Kidney glomerular epithelial cell (primary cell): ENCODE measurements at places on chromosomes 1 and 21.

DNA sequence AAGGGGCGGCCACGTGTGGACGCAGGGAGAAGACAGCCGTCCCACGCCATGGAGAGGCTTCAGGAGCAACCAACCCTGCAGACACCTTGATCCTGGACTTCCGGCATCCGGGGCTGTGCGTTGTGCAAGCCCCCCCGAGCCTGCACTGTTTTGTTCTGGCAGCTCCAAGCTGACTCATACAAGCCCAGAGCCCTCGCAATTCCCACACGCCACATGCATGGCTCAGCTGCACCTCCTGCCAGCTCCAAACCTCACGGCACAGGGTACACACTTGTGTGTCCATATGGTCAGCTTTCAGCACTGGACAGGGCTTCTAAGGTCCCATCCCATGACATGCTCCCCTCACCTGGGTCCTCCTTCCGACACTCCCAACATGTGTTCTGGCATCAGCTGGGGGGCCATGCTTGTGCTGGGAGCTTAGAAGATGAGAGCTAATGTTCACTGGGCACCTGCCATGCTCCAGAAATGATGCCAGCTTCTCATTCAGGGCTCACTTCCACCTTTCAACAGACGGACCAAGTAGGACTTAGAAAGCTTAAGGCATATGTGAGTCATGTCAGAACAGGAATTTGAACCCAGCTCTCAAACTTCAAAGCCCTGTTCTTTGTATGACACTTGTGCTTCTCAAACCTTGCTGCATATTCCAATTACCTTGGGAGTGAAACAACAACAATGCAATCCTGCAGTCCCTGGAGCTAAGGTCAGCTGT lies 137.3 kb downstream of the PGBD5 start:
- DNase-seq = no peak

GRCh38 chr1:101769520-101769919 lies 227.2 kb downstream of the OLFM3 start:
- peak; percentile 23 for DNase-seq

DNA sequence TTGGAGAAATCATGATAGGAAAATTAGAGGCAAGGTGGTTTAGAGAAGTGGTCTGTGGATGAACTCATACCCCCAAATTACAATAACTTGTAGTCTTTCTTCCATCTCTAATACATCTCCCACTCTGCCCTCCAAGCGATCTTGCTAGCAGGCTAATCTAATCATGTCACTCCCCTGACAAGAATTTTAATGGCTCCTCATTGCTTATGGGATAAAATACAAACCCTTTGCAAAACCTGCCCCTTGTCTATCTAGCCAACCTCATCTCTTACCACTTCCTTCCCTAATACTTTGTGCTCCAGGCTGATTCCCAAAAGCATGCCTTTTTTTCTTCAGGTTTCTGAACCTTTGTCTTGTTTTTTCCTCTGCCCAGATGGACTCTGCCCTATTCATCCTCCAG lies 71.3 kb upstream of the LRRN2 start:
- DNase-seq = no peak

DNA sequence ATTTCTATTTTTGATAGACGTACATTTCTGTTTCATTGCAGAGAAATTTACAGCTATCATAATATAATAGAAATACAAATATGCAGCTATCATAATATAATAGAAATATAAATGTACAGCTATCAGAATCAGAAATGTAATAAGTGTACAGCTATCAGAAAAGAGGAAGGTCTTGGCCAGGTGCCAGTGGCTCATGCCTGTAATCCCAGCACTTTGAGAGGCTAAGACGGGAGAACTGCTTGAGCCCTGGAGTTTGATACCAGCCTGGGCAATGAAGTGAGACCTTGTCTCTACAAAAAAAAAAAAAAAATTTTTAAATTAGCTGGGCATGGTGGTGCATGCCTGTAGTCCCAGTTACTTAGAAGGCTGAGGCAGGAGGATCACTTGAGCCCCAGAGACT lies 37.9 kb downstream of the PIGM start:
- DNase-seq = no peak

DNA sequence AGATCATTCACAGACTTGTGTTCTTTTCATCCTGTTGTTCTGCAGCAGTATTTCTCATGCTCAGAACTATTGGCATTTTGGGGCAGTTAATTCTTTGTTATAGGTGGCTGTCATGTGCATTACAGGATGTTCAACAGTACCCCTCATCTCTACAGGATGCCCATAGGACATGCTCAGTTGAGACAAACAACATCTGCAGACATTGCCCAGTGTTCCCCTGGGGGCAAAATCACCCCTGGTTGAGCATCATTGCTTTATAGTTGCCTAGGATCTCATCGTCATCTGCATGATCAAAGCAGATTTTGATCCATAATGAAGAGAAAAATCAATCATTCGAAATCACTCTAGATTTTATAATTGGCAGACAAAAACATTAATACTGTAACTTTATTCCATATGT lies 222.5 kb upstream of the CACYBP start:
- no peak for DNase-seq

DNA sequence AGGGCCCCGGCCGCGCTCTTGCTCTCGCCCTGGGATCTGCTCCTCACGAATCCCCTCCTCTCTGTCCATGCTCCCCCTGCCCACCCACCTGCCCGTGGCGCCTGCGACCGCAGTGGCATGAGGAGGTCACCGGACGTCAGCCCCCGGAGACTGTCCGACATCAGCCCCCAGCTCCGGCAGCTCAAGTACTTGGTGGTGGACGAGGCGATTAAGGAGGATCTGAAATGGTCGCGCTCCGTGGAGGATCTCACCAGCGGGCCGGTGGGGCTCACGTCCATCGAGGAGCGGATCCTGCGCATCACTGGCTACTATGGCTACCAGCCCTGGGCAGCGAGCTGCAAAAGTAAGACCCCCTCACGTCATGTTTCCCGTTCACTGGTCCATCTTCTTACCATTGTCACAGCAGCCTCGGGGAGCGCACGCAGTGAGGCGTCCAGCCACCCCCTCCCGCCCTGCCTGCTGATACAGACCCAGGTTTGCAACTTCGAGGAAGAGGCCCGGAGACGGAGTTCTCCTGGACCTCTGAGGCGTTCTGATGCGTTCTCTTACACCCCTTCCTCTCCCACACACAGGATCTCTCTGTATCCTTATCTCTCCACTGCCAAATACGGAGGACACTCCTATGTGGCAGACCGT lies 1.1 kb downstream of the SLC35F3 start:
- DNase-seq = no peak

GRCh38 chr1:78060857-78061563 lies 15.2 kb downstream of the GIPC2 start:
- no peak for DNase-seq
